ENCODE measurements at places on chromosomes 2 and 18.

GRCh38 chr2:212777020-212777491, 238.5 kb upstream of the ERBB4 start:
- DNase-seq: no peak

- no peak for DNase-seq
Measured at GRCh38 chr2:157413326-157414035, 30.4 kb downstream of the CYTIP start.

- DNase-seq: no peak
Measured at GRCh38 chr18:58970943-58971790, 106.5 kb downstream of the ZNF532 start.

- DNase-seq: no peak
Measured at GRCh38 chr2:122999258-122999657, 1025.8 kb upstream of the CNTNAP5 start.

DNA sequence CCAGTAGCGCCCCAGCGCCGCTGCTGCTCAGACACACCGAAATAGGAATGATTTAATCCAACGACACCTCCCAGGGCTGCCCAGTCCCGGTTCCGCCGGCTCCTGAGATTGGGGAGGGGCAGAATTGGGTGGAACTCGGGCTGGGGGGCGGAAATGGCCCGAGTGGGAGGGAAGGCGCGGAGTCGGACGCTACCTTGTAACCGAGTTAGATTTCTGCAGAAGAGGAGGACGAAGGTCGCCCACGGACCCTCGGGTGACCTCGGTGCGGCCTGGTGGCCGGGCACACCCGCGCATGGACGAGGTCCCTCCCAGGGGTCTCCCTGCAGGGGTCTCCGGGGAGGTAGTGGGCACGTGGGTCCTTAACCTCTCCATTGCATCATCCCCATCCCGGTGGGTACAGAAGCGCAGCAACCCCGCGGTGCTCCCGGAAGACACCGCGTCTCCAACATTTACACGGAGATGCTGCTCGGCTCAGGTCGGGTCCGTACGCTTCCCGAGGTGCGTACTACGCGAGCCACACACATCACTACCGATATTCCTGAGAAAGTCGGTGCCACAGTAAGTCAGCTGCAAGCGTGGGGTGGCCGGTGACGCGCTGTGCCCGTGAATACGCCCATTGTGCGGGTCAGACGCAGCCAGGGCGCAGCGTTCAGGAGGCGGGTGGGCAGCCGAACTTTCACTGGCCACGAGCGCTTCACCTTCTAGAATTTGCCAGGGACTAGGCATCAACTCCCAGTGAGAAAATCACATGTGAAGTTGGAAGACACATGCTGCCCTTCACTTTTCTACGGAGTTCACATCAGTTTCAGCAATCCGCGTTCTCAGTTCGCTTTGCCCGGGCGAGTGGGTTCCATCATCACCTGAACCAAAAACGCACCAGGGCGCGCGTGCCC, 3.0 kb downstream of the ZNF516 start:
- DNase-seq: peak; percentile 52

- DNase-seq: peak; percentile 43
Measured at GRCh38 chr2:112941753-112942653, 31.0 kb downstream of the IL37 start.

DNA sequence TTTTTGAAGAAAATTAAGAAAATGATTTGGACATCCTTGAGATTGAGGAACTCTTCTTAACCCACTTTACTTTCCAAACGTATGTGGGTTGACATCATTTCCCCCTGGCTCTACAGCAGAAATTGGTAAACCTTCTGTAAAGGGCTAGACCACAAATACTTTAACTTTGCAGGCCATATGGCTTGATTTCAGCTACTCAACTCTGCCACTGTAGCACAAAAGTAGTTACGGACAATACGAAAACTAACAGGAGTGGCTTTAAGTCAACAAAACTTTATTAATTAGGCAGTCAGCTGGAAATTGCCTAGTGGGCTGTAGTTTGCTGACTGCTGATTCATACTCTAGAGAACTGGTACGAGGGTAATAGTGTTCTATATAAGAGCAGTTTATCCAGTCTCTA, 83.2 kb upstream of the DTNB start:
- DNase-seq: no peak

DNA sequence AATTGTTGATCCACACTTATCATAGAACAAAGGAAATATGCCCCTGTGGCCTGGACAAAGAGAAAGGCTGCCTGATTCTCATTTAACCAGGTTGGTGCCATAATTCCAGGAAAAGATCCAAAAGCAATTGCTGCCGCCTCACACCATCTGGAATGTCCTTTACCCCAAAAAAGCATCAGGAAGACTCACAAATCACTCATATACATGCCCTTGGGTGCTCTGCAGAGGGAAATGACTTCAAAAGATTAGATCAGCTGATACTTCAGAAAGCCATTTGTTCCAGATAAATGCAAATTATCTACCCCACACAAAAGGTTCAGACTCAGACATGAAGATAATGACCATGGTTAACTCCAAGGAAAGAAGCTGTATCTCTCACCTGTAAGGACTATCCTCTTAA, 285.8 kb downstream of the C1D start:
- no peak for DNase-seq

GRCh38 chr2:25825238-25825637, 53.0 kb downstream of the ASXL2 start:
- DNase-seq: no peak

- DNase-seq: no peak
Measured at GRCh38 chr2:9627310-9627709, 3.5 kb downstream of the YWHAQ start.

DNA sequence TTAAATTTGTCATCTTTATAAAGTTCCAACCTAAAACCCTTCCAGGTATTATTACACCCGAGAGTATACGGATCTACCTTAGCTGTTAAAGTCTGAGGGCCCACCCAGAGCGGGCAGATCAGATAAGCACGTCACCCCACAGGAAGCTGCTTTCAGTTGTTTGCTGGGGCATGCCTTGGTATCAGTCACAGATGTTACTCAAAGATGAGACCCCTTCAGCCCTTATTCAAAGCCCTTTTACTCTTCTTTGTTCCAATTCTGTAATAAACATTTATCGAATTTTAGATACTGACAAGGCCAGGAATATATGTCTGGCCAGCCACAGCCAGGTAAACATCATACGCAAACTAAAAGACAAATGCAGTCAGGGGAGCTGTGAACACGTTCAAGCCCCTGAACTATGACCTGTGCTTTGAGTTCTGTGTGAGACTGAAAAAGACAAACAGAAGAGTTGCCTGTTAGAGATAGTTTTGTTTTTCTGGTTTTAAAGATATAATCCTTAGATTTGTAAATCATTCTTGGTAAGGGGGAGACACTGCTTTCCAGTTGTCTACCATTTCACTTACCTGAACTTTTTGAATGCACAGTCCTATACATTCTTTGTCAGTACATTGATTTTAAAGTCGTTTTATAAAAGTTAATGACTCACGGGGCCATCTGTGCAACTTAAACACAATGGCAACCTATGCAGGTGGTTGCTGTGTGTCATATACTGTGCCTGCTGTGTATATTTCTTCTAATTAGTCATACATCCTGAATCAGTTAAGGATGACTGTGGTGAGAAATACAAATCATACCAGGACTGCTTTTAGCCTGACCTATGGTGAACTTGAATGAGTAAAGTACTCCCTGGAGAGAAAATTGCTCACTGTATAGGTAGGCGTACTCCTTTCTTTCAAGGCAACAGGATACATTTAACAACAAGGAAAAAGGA, 100.5 kb upstream of the ITPRID2 start:
- no peak for DNase-seq
